ENCODE measurements at places on chromosomes 4 and X.

DNA sequence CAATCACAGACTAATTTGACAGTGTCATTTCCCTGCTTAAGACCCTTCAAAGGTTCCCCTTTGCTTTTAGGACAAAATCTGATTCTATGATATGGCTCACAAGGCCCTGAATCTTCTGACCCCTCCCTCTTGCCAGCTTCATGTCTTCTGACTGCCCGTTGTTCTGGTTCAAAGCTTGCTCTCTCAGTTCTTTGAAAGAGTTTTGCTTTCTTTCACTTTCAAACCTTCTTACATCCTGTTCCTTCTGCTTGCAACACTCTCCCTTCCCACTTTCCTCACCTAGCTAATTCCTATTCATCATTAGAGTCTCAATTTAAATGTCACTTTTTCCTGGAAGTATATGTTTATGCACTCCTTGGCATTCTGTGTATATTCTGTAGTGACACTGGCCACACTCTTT lies 299.2 kb downstream of the IDS start:
- no peak for DNase-seq

DNA sequence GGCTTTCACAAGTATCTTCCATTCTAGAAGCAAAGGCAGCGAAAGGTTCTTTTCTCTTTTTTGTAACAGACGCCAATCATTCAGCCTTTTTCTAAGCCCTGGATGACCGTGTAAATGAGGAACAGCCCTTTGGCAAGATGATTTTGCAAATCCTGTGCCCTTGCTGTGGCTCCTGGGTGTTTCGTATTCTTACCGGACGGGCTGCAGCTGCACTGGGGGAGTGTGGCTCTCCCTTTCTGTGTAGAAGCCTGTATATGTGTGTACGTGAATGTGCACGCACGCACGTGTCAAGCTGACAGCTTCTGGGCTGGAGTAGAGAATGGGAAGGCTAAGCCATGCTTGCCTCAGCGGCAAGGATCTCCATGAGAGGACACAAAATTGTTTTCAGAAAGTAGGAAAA lies 8.2 kb downstream of the GRPEL1 start:
- DNase-seq: no peak

GRCh38 chrX:2450681-2451080 lies 50.1 kb downstream of the DHRSX start:
- no peak for DNase-seq

- no peak for DNase-seq
Measured at GRCh38 chr4:145820407-145820806, 118.2 kb downstream of the ZNF827 start.

- no peak for DNase-seq
Measured at GRCh38 chrX:129058405-129058804, 464.9 kb downstream of the SMARCA1 start.

DNA sequence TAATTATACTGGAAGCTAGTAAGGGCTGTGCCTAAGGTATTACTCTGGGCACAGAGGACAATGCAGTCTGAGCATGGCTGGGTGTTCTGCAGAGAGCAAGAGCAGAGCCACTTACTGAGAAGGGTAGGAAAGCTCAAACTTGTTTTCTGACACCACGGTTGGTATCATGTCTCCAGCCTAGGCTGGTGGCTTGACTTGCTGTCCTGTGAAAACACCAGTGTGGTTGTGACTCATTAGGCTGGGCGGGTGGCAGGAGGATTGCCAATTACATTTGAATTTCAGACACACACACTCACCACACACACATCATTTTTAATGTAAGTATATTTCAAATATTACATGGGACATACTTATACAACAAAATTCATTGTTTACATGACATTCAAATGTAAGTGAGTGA lies 19.7 kb upstream of the MTM1 start:
- no peak for DNase-seq

- DNase-seq: no peak
Measured at GRCh38 chr4:99893839-99894160, 427 bp downstream of the LAMTOR3 start.

GRCh38 chrX:42107495-42108488 lies 184.4 kb upstream of the CASK start:
- DNase-seq: no peak

- DNase-seq: no peak
Measured at GRCh38 chr4:107693132-107693531, 26.9 kb downstream of the PAPSS1 start.

DNA sequence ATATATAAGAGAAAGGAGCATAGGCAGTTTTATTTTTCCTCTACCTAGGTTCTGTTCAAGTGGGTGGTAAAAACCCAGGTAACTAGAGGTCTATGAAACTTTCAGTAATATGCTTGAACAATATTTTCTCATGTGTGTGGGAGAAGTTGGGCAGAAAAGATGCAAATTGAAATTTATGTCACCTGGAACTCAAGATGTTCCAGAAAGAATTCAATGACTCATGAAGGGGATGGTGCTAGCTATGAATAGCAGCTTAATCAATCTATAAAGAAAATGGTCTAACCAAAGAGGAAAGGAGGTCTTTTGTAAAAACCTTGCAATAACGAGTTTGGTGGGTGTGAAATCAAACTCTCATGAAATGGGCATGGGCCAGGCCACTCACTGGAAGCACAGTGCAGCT lies 263.8 kb downstream of the INPP4B start:
- DNase-seq: no peak

DNA sequence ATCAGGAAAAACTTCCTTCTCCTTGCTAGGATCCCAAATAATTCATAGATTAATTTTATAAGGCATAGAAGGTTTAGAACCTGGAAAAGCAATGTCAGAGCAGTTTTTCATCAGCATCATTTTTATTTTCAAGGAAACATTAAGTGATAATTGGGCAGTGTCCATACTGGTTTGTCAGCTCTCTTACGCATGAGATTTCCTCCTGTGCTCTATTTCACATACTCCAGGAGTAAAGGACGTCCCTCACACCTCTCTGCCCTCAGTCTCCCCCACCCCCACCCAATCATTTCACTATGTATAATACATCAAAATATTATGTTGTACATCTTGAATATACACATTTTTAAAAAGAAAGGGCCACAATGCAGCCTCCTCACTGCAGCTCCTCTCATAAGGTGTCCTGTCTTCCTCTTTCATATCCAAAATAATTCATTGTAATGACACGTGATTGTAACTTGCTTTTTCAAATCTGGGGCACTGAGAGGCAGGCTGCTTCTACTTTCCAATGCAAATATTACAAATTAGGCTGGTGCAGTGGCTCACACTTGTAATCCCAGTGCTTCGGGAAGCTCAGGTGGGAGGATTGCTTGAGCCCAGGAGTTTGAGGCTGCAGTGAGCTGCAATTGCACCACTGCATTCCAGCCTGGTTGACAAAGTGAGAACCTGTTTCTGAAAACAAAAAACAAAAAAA lies 34.4 kb downstream of the ARHGEF38 start:
- DNase-seq: no peak

GRCh38 chr4:95798003-95798402 lies 41.9 kb upstream of the PDHA2 start:
- no peak for DNase-seq

GRCh38 chr4:88836216-88836615 lies 138.6 kb upstream of the NAP1L5 start:
- no peak for DNase-seq

DNA sequence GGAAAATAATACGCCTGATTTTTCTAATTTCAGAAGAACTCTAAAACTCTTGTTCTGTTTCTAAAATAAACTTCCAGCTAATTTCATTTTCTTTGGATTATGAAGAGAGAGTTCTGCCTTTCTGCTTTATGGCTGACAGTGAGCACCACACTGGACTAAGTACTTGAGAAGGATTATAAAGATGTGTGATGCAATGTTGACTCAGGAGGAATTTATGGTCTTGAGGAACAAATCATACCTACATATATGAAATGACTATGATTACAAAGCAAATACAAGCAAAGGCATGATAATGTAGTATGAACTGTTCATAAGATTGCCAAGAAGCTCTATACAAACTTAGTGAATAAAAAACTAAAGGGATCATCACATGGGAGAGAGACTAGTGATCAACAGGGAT lies 13.0 kb upstream of the SLC25A5 start:
- DNase-seq: no peak

DNA sequence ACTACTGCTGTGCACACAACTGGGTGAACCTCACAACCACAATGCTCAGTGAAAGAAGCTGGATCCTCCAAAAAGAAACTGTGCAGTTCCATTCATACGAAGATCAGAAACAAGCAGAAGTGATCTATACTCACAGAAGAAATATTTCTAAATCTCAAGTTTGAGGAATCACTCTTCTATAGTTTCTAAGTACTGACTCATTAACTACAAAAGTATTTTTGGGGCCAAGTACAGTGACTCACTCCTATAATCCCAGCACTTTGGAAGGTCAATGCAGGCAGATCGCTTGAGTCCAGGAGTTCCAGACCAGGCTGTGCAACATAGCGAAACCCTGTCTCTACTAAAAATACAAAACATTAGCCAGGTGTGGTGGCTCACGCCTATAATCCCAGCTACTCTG lies 51.3 kb upstream of the RELL1 start:
- no peak for DNase-seq

DNA sequence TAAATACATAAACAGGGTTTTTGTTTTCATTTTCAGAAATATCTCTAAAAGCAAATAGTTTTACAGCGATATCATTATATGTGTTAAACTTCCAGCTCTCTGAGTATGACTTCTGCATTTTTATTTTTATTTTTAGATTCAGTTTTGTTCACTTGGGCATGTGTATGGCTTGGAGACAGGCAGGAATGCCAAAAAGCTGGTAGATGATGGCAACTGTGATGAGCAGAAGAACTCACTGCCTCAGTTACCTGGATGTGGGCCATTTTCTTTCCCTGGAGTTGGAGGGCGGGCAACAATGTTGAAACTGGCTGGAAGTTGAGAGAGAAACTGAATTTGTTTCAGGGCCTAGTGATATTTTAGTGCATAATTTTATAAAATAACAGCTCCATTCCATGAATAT lies 266.4 kb downstream of the ARHGAP24 start:
- DNase-seq: no peak

- DNase-seq: no peak
Measured at GRCh38 chr4:53010318-53010717, 148.2 kb downstream of the RASL11B start.

GRCh38 chr4:52296341-52296740 lies 245.2 kb downstream of the SPATA18 start:
- DNase-seq: no peak

- DNase-seq: no peak
Measured at GRCh38 chrX:133495464-133496391, 80.4 kb upstream of the GPC4 start.

DNA sequence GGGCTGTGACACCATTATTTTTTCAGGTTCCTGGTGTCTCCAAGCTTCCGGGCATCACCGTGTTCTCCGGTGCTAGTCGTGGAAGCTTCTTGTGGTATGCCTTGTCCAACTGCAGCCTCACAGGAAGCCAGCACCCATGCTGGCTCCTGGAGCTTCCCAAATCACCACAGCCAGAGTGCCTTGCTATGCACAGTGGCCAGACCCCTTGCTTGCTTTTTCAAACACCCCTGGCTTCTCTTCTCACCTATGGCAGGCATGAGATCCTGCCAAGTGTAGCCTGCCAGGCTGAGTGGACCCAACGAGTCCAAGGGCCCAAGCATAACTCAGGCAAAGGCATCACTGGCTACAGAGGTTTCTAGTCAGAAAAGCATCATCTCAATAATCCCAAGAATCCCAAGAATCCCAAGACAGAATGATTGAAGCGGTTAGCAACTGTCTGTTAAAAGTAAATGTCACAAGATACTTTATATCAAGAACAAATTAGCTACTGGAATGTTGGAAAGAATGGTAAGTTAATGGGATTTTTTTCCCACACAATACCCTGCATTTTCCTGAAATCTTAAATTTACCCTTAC lies 1522.9 kb downstream of the PCDH18 start:
- DNase-seq: no peak

GRCh38 chrX:17669891-17670290 lies 67.4 kb upstream of the SCML1 start:
- no peak for DNase-seq

DNA sequence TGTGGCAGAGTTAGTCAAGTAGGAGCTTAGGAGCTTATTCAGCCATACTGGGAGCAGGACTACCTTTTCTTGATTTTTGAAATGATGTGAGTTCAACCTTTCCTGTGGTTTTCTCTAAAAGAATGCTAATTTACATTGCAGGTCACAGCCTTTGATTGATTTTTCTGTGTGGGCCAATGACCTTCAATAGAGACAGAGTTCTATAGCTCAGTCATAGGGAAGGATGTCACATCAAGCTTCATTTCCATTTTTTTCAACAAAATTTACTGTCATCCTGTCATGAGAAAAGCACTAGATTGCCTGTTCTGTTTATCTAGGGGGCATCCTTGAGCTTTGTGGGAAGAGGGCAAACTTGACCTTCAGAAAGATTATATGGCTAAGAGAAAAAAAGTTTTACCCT lies 448.7 kb downstream of the MID1IP1 start:
- DNase-seq: no peak

- DNase-seq: no peak
Measured at GRCh38 chr4:124703154-124703553, 9.4 kb downstream of the ANKRD50 start.

DNA sequence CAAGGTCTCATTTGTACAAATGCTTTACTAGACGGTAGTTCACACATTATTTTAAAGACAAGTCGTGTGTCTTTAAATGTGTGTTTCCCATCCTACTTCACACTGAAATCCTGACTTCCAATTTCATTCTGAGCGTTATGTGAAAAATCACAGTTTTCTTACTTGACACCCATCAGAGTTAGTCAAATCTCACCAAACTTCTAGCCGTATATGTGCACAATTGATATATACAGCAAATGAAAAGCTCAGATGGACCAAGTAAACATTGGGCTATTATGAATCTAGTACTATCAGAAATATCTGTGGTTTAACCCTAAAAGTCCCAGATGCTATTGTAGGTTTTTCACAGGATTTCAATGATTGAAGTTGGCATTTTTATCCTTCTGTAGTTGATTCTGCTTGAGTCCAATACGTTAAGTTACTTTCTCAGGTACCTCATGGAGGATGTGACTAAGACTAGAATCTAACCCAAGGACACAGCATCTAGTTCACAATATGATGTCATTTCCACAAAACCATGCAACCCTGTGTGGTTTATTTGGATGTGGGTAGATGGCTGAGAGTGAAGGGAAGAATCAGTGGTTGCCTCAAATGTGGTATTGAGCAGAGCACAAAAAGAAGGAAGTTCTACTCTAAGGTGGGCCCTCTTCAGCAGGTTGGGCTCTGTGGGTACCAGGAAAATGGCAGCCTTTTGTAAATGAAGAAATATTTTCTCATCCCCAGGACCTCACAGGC lies 22.1 kb upstream of the TRIM60 start:
- no peak for DNase-seq

GRCh38 chr4:178958725-178959440 lies 1516.6 kb upstream of the AGA start:
- DNase-seq: no peak

Data from 8988T (cell line).